GM06990 (cell line): ENCODE measurements at places on chromosomes 1 and 21.

DNA sequence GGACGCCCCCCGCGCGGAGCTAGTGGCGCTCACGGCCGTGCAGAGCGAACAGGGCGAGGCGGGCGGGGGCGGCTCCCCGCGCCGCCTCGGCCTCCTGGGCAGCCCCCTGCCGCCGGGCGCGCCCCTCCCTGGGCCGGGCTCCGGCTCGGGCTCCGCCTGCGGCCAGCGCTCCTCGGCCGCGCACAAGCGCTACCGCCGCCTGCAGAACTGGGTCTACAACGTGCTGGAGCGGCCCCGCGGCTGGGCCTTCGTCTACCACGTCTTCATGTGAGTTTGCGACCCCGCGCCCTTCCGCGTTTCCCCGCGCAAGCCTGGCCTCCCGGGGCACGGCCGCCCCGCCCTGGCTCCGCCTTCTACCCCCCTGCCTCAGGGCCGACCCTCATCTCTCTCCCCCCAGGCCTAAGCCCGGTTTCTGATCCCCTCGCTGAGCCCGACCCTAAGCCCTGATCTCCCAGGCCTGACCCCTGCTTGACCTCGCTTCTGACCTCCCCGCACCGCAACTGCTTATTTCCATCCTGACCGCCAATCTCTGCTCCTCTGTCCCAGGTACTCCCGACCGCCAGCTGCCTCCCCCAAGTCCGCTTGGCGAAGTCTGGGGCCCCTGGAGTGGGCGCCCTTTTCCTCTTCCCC, 669 bp downstream of the KCNQ4 start:
- no peak for DNase-seq

- DNase-seq = no peak
Observed at GRCh38 chr1:233033361-233033760, 83.0 kb downstream of the NTPCR start.

- no peak for DNase-seq
Observed at GRCh38 chr1:212106286-212106792, 70.8 kb downstream of the DTL start.

DNA sequence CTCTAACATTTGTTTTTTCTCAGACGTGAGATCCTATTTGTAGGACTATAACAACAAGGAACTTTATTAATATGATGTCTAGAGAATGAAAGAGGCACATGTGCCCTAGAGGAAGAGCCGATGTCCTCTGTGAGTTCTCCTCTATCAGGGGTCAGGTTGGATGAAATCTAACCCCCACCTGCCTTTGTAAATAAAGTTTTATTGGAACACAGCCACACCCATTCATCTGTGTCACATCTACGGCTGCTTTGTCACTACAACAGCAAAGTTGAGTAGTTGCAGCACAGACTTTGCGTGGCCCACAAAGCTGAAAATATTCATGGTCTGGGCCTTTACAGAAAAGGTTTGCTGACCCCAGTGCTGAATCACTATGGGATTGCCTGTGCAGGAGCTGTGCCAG, 571 bp upstream of the CAPN9 start:
- DNase-seq = no peak

GRCh38 chr1:184840596-184840995, 85.9 kb upstream of the EDEM3 start:
- no peak for DNase-seq

- no peak for DNase-seq
Observed at GRCh38 chr1:248630551-248630950, 4.3 kb downstream of the OR2T11 start.

DNA sequence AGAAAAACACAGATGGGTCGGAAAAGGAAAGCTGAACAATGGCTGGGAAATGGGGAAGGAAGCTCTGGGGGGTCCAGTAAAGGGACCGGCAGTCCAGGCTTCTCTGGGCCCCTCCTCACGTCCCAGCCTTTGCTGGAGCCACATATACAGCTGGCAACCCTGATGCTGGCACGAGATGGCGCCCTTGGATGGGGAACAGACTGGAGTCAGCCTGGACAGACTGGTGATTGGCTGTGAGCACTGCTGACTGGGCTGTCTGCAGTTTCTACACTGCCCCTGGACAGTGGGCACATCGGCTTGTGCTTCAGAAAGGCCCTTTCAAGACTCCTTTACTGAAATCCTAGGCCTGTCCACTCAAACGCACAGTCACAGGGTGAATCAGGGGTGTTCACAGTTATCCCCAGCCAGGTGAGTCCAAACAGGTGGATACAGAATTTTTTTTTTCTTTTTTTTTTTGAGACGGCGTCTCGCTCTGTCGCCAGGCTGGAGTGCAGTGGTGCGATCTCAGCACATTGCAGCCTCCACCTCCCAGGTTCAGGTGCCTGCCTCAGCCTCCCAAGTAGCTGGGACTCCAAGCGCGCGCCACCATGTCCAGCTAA, 31.1 kb upstream of the ZBTB40 start:
- peak; percentile 26 for DNase-seq

DNA sequence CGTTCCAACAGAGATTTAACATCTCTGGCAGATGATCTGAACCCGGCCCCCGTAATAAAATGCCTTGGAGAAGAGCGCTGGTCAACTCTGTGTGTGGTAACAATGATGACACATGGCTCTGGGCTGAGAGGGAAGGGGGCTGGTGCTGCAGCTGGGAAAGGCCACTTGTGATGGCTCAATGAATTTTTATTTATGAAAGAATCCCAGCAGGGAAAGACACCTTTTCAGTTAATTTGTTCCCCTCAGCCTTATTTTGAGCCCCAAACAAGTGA, 59.4 kb downstream of the SYT6 start:
- no peak for DNase-seq

DNA sequence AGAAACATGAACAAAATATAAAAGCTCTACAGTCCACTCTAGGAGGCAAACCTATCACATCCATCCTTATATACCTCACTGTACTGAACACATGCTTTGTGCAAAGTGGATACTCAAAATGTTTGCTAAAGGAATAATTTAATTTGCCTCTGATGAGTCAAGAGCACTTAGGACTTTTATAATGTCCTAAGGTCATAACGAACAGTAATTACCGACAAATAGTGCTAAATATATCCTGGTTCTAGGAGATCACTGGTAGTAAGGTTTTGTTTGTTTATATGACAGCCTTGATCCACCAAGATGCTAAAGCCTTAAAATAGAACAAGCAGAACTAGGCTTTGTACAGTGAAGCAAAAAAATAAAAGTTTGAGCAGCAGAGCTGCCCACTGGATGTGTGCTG, 70.6 kb downstream of the GADD45A start:
- no peak for DNase-seq

DNA sequence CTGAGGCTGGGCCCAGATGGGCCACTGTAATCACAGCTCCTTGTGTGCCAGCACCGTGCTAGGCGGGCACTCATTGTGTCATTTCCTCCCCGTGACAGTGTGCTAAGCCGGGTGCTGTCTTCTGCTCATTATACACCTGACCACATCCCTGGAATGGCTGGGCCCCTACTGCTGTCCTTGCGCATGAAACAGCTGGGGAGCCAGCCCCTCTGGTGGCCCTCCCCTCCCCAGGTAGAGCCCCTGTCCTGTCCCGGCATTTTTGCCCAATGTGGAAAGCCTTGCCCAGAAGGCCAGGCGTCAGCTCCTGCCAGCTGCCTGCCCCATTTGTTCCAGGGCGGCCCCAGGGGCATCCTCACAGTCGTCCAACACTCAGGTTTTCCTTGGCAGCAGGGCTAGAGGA, 107.4 kb upstream of the CASZ1 start:
- DNase-seq = no peak

DNA sequence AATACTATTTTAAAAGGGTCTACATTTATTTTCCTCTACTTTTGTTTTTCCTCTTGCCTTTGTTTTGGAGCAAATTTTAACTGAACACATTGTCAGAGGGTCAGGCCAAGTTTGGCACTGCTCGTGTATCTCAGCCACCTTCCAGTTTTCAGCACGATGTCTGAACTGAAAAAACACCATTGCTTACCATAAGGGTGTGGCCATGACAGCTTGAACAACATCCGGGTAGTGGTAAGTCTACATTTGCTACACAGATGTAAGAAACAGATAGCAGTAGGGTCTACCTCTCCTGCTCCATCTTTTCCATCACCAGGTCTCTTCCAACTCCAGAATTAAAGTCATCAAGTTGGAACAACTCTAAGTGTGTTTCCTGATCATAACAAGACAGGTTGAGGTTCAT, 4.2 kb downstream of the HIVEP3 start:
- DNase-seq = no peak

DNA sequence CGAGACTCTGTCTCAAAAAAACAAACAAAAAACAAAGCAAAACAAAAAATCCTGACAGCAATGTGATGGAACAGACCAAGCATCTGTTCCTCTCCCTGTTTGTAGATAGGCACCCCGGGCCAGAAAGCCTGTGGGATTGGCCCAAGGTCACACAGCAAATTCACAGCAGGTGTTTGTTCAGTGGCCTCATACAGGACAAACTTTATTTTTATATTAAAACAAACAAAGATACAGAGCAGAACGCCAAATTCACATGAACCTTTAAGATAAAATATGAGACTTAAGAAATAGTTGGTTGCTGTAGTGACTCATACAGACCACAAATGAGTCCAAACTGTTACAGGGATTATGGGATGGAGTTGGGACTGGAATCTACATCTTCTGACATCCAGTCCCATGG, 2.3 kb upstream of the CELA2A start:
- DNase-seq = no peak

DNA sequence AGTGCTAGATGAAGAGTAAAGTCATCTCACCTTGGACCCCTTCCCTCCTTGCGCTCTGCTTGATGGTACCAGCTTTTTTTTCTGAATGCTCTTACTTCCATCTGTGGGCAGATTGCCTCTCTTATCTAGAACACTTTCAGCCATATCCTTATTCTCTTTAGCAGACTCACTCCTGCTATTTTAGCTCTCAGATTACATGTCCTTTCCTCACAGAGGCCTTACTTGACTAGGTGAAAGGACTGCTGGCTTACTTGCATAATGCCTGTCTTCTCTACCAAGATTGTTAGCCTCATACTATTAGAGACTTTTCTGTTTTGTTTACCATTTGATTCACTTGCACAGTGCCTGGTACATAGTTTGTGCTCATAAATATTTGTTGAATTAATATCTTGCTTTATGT, 9.3 kb downstream of the IFI44 start:
- no peak for DNase-seq

DNA sequence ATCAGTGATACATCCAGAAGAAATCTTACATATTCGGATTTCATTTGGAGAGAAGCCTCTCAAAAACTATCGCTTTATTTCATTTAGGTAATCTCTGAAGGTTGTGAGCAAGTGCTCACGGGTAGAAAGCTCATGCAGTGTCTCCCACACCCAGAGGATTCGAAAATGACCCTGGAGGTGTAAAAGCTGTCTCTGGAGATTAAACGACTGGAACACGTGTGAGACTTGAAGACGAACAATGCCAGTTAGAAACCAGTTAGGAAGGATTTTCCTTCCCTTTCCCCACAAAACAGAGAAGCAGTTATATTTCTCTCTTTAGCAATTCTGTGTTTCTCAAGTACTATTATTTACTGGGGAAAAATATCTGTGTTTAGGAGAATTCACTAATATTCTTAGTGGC, 92.5 kb upstream of the CD55 start:
- no peak for DNase-seq

DNA sequence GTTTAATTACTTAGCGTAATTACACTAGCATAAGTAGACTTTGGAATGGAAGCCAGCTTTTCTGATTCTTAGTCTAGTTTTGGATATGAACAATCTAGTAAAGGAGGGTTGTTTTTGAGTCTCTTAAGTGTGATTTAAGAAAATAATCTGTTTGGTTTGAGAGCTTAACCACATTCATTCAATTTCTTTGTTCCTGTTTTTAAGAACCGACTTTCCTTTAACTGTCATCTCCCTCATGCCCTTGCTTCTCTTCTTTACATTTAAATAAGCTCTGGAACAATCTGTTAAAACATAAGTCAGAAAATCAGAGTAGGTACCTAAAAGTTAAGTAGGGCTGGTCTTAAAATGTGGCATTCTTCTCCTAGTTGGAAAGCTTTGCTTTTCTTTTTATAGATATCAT, 27.7 kb downstream of the CDC42 start:
- DNase-seq = no peak

- no peak for DNase-seq
Observed at GRCh38 chr21:35974775-35975174, 85.6 kb downstream of the SETD4 start.

- DNase-seq = no peak
Observed at GRCh38 chr1:236550961-236551851, 27.4 kb downstream of the LGALS8 start.

GRCh38 chr1:100882698-100883097, 11.9 kb downstream of the EXTL2 start:
- no peak for DNase-seq

DNA sequence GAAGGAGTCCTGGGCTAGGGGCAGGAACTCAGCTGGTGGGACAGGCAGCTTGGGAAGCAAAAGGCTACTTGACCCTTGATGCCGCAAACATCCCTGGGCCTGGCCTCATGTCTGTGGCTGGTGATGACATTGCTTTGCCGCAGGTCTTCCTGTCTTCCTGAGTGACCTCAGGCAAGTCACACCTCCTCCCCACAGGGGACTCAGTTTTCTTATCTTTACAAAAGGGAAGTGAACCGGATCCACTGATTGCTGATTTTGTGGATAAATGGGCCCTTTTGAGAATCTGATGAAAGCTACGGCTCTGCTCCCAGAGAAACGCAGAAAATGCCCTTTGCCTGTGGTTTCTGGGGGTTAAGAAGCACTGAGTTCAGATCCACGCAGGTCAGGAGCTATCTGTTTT, 20.7 kb downstream of the PLOD1 start:
- no peak for DNase-seq

GRCh38 chr1:221612047-221612777, 129.7 kb downstream of the DUSP10 start:
- DNase-seq = no peak
